ENCODE measurements at places on chromosomes 7 and 10.

- DNase-seq, result no peak
Measured at GRCh38 chr10:47308775-47309174, 8.8 kb downstream of the GDF10 start.

- DNase-seq, result peak; percentile 26
Measured at GRCh38 chr7:105806592-105807447, 69.6 kb downstream of the ATXN7L1 start.

DNA sequence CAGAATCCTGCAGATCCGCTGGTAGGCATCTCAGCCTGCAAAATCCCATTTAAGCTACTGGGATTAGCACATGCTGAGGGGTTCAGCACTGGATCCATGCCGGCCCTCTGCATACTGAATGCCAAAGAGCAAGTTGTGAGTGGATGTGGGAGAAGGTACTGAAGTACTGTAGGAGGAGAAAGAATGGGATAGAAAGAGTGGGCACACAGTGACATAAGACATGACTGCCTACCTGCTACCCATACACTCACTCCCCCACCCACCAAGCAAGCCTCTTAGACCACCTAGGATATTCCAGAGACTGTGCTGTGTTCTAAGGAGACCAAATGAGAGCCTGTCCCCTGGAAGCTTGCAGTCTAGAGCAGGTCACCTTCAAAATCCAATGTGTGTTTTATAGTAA lies 215.9 kb downstream of the FRMD4A start:
- DNase-seq, result no peak

- DNase-seq, result no peak
Measured at GRCh38 chr10:73872190-73872710, 2.1 kb downstream of the CAMK2G start.

GRCh38 chr10:99872367-99873162 lies 90.1 kb downstream of the ABCC2 start:
- no peak for DNase-seq

- no peak for DNase-seq
Measured at GRCh38 chr7:78164459-78164858, 365.9 kb downstream of the PHTF2 start.

- DNase-seq, result no peak
Measured at GRCh38 chr7:1857487-1858421, 187.7 kb downstream of the ELFN1 start.

DNA sequence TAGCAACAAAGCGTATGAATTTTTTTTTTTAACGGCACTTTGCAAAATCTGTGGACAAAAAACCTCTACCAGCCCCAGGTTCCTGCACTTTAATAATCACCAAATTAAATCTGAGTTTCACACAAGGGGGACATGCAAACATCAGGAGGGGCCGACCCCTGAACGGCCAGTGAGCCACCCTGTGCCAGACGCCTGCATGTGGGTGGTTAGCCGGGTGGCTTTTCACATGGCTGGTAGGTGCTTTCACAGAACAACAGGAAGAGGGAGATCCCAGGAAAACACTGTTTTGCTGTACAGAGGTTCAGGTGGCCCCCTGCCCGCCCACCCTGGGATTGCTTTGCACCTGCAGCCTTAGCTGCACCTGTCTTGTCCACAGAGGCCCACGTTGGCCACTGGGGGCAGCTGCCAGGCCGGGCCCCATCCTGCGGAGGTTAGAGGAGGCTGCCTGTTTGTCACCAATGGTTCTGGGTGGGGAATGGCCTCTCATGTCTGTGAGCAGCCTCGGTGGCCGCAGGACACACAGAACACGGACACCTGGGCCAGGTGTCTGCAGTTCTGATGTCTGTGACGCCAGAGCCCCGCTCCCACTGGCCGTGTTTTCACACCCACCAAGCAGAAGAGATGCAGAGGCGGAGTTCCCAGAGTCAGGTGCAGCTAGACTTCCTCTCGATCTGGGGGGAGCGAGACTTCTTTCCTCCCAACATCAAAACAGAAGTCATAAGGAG lies 107.7 kb downstream of the FAM53B start:
- DNase-seq, result no peak

DNA sequence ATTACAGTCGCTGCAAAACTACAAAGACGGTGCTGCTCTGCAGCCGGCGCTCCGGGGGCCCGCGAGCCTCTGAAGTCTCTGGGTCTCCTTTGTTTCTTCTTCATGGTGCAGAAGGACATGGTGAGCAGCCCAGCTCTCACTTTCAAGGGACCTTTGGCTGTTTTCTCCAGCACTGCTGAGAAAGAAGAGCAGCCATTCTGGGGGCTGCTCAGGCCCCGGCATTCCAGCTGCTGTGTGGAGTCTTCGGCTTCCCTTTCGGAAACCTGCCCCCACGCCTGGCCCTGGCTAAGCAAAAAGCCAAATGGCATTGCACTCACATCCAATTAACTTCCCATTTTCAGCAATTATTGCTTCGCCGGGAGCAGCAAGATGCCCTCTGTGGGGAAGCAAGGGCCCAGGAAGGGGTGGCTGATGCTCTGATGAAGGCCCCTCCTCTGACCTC lies 555.7 kb downstream of the PTPRN2 start:
- no peak for DNase-seq

DNA sequence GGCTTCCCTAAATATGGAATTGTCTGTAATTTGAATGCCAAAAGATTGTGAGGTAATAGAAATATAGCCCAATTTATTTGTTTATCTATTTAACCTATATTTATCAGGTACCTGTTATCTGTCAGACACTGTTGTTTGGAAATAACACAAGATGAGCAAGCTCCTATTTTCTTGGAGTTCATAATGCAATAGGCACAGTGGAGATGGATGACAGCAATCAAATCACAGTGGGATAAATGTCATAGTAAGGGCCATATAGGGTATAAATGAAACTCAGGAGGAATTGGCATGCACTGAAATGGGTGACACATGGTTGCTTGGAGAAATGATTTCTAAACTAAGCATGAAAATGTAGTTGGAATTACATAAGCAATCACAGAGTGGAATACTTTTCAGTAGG lies 761.8 kb upstream of the MBL2 start:
- no peak for DNase-seq

DNA sequence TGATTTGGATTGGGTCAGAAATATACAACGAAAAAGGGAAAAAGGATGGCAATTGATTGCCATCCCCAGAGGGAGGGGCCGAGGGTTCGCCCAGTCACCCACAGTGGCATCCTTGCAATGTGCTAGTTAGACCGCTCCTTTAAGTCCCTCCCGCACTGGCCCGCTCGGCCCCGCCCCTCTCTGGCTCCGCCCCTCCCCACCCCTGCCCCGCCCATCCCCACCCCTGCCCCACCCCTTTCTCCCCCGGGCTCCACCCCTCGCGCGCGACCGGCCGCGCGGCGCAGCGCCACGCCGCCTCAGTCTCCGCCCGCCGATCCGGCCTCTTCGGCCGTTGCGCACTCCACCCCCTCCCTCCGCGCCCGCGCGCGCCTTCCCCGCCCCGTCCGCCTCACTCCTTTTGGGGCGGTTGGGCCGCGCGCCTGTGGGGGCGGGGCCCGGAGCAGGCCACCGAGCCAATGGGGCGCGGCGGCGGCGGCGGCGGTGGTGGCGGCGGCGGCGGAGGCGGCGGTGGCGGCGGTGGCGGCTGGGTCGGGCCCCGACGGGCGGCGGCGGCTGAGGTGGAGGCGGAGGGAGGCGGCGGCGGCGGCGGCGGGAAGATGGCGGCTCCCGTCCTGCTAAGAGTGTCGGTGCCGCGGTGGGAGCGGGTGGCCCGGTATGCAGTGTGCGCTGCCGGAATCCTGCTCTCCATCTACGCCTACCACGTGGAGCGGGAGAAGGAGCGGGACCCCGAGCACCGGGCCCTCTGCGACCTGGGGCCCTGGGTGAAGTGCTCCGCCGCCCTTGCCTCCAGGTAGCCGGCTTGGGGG lies at the start of gene VKORC1L1:
TSS of gene VKORC1L1 (plus strand) at position 299 of the 806 bp plus-strand sequence. CDS start at position 597, 298 bp downstream.
- peak; percentile 89 for DNase-seq
